ENCODE measurements at places on chromosomes 11 and 22. TPM values are rescaled to one million over a fixed set of nuclear protein-coding genes. Genes with fewer than 3 reads are reported as not detected.

GRCh38 chr11:79438631-79439409, 2.0 kb downstream of the TENM4 start:
- peak; percentile 56 for DNase-seq

DNA sequence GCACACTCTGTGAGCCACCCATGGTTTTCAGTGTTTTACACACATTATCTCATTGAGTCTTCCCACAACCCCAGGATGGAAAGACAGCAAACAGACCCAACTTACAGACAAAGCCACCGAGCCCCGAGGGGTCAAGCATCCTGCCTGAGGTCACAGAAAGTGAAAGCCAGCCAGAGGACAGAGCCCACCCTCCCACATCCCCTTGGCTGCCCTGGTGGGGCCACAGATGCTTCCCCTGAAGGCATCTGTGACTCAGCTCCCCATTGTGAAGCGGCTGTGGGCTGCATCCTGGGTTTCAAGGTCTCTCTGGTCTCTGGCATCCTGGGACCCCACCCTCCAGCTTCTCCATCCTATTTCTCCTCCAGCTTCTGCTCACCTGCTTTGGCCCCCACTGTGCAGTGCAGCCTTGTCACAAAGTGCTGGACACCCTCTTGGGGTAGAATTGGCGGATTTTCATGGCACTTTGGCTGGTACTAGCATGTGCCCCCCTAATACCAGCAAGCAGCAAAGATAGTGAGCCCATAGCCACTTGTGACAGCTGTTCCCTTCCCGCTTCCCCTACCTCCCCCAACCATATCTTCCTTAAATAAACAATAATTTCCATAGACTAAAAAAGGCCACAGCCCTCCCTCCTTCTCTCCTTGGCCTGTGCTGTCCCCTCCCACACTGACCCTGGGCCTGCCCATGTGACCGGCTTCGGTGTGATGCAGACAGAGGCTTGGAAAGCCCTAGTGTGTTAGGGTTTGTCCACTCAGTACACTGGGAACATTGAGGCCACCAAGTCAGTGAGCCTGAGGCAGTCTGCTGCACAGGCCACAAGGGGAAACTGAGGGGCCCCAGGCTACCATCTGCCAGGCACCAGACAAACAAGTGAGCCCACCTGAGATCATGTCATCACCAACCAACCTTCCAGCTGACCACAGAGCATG, 53.9 kb upstream of the SHISAL1 start:
- DNase-seq = no peak

- DNase-seq = no peak
Observed at GRCh38 chr11:86149792-86150191, 80.9 kb upstream of the PICALM start.

The HSPB2 gene
- not detected for total RNA-seq

The MISFA gene
- total RNA-seq = 6.4 TPM

The IL18 gene
- total RNA-seq = not detected

DNA sequence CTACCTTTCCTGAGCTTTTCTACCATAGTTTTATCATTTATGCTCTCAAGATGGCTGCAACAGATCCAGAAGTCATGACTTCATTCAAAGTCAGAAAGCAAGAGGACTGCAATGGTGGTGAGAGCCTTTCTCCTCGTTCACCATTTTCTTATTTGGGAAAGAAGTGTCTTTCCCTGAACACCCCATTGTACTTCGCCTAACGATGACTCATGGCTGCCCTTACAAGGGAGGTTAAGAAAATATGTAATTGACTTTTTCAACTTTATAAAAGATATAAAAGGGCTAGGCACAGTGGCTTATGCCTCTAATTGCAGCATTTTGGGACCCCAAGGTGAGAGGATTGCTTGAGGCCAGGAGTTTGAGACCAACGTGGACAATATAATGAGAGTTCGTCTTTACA, 541.7 kb downstream of the METTL15 start:
- peak; percentile 27 for DNase-seq

- DNase-seq = peak; percentile 35
Observed at GRCh38 chr11:72584293-72584938, 89.8 kb downstream of the PDE2A start.

GRCh38 chr22:37675930-37676735, 697 bp downstream of the LGALS1 start:
- DNase-seq = peak; percentile 43

The ALG8 gene
- 57.9 TPM for total RNA-seq

GRCh38 chr11:353179-353873, 16.0 kb upstream of the B4GALNT4 start:
- no peak for DNase-seq

The BIK gene
- total RNA-seq = 14.4 TPM

The OR5J2 gene
- not detected for total RNA-seq
